Bronchial epithelial cell (primary cell): ENCODE measurements at places on chromosomes 12 and 14.

DNA sequence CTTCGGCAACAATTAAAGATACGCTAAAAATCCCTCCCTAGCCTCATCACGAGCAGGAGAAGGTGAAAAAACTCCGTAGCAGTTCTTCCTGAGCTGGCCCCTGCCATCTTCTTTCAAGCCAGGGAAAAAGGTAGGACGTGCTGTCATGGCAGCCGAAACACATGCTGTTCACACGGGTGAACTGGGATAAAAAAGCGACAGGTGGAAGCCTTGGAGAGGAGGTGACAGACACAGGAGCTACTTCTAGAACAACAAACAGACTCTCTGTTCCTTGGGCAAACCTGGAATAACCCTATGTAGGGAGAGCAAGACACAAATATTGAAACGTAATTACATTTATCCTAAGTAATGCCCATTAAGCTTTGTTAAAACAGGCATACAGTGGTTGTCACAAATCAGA lies 81.3 kb downstream of the KCNK10 start:
- no peak for DNase-seq

- DNase-seq, result no peak
These were observed 22.0 kb upstream of the VWF start for GRCh38 chr12:6146509-6146908.

GRCh38 chr12:48216785-48217184 lies 13.7 kb upstream of the OR10AD1 start:
- no peak for DNase-seq

DNA sequence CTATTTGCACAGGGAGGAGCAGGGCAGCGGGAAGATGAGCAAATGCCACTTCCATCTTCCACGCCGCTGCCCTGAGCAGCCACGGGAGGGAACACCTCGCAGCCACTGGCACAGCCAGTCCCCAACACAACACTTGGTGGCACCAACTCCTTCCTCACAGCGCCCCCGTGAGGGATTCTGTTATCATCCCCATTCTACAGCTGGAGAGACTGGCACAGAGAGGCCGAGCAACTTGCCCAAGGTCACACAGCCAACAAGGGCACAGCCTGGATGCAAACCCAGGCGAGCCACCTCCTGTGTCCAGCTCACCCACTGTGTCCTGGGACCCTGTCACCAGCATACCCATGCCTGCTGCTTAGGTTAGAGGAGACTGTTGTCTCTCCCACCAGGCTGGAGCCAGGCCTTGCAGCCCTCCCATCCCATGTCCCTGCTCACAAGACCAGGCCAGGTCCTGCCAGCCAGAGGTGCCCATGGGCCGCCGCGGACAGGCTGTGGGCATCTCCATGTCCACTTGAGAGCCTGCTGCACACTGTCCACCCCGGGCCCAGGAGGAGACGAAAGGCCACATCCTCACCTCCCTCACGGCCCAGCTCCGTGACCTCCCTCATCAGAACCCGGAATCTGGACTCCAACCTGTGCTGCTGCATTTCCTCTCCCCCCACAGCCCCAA lies 57.0 kb downstream of the NCOR2 start:
- DNase-seq, result no peak

DNA sequence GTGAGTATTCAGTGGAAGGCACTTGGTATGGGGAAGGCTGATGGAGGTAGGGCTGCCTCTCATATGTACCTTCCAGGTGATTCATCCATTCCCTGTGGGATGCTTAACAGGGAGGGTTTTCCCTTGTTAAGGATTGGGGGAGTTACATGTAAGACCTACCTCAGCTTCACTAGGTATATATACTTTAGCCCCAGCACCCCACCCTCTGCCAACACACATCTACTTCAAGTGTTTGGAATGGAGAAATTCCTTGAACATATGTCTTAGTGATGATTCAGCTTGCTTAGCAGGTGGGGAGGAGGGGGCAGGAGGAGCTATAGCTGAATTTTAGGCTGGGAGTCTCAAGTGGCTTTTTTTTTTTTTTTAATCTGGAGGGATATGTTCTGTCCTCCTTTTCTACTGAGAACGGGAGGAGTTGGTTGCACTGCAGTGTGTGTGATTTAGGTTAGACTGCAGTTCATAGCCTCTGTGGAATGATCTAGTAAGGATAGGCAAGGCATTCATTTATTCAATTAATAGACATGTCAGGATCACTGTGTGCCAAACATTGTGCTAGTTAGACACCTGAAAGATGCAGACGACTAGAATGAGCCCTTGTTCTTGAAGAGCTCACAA lies 1.7 kb downstream of the PIP4K2C start:
- DNase-seq, result peak; percentile 82

DNA sequence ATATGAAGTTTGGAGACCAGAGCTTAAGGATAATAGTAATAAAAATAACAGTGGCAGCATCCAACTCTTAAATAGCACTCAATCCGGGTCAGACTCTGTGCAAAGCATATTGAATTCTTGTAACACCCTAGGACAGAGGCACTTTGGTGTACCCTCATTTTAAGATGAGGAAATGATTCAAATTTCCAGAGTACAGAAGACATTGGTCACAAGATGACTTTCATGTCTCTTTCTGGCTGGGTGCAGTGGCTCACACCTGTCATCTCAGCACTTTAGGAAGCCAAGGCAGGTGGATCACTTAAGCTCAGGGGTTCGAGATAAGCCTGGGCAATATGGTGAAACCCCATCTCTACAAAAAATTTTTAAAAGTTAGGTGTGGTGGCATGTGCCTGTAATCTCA lies 235.8 kb downstream of the SLC15A4 start:
- DNase-seq, result no peak

GRCh38 chr12:51005671-51006070 lies 20.5 kb downstream of the SLC11A2 start:
- DNase-seq, result peak; percentile 26

GRCh38 chr14:101726954-101727302 lies 34.6 kb upstream of the PPP2R5C start:
- DNase-seq, result no peak

GRCh38 chr12:89439941-89440340 lies 84.7 kb downstream of the GALNT4 start:
- peak; percentile 49 for DNase-seq

- no peak for DNase-seq
These were observed 35.5 kb downstream of the ATF7 start for GRCh38 chr12:53590652-53591051.

DNA sequence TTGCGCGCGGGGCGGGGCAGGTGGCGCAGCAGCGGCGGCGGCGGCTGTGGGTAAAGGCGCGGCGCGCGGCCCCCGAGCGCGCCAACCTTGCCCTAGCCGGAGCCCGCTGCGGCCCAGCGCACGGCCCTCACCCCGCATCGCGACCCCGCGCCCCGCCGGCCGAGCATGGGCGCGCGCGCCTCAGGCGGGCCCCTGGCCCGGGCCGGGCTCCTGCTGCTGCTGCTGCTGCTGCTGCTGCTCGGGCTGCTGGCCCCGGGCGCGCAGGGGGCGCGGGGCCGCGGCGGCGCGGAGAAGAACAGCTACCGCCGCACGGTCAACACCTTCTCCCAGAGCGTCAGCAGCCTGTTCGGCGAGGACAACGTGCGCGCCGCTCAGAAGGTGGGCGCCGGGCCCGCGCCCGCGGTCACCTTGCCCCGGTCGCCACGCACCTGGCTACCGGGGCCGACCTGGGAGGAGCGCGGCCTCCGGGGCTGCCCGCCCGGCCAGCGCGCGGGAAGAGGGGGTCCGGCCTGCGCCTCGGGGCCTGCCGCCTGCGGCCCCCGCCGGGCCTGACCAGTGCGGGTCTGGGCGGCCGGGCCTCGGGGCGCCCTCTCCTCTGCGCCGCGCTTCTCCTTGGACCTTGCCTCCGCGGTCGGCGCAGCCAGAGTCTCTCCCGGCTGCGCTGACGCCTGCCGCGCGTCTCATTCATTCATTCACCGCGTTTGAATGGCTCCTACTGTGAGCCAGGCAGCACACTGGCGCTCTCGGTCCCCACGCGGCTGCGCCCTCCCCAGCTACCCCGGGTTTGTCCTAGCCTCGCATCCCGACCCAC lies at the start of gene BRI3BP:
BRI3BP (plus strand) TSS at position 20 of the 811 bp plus-strand sequence; CDS start at position 166, 146 bp downstream.
- peak; percentile 21 for DNase-seq

- no peak for DNase-seq
These were observed 2.2 kb downstream of the LRFN5 start for GRCh38 chr14:41608681-41609390.

- no peak for DNase-seq
These were observed 23.2 kb downstream of the MAPK1IP1L start for GRCh38 chr14:55074662-55075061.

GRCh38 chr14:61145903-61146481 lies 135.1 kb downstream of the TMEM30B start:
- peak; percentile 69 for DNase-seq

- DNase-seq, result peak; percentile 18
These were observed 227.1 kb downstream of the C12orf50 start for GRCh38 chr12:87801860-87802720.

GRCh38 chr12:66735275-66735674 lies 56.4 kb upstream of the GRIP1 start:
- DNase-seq, result no peak

DNA sequence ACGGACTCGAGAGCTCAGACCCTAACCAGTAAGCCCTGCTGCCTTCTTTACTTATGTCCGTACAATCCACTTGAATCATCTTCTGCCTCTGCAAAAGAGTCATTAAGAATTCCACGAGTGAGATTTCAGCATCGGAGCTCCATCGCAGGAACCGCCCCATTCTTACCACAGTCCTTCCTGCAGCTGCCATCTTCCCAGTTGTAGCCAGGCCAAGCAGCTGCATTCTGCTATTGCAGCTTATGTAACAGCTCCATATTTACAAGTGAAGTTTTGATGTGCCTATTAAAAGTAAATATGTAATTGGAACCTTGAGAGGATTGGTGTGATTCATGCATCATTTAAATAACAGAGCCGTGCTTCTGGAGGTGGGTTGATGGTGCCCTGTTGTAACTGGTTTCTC lies 157.4 kb downstream of the KICS2 start:
- no peak for DNase-seq

- DNase-seq, result no peak
These were observed 46.1 kb downstream of the MAPKAPK5 start for GRCh38 chr12:111887926-111888745.

- peak; percentile 72 for DNase-seq
These were observed 970 bp downstream of the CDH24 start for GRCh38 chr14:23056145-23056955.

- DNase-seq, result peak; percentile 71
These were observed 8.6 kb downstream of the PGF start for GRCh38 chr14:74946659-74947281.

- peak; percentile 7 for DNase-seq
These were observed 22.3 kb downstream of the SNW1 start for GRCh38 chr14:77738559-77739250.

- no peak for DNase-seq
These were observed 61.3 kb downstream of the DICER1 start for GRCh38 chr14:95095996-95096395.

DNA sequence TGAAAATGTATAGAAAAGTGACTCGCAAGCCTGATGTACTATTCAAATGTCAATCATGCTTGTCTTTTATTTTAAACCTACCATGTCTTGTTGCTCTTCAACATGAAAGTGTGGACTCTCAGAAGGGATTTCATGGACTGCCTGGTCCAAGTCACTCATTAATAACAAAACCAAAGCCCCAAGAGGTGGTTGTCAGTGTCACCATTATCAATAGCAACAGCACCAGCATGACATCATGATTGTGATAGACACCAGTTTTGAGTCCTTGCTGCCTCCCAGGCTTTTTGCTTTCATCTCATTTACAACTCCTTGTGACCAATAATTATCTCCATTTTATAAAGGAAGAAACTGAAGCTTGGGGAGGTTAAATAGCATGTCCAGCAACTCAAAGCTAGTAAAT lies 112.0 kb upstream of the TMPO start:
- DNase-seq, result no peak

GRCh38 chr14:54674046-54674741 lies 107.3 kb downstream of the SAMD4A start:
- no peak for DNase-seq

DNA sequence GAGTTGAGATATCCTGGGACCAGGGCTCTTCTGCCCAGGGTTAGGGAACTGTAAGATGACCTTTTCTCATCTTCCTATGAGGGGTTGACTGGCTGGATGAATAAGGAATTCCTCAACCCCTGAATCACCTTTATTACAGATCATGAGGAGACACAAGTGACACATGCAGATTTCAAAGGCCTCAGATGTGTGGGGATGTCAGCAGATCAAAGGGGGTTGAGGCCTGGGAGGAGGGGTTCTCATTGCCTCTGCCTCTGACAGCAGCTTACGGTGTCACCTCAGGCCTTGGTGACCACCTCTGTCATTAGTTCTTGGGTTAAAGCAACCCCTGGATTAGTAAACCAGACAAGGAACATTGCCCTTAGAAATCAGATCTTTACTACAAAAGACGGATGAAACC lies 2.1 kb upstream of the KRT72 start:
- DNase-seq, result peak; percentile 49

DNA sequence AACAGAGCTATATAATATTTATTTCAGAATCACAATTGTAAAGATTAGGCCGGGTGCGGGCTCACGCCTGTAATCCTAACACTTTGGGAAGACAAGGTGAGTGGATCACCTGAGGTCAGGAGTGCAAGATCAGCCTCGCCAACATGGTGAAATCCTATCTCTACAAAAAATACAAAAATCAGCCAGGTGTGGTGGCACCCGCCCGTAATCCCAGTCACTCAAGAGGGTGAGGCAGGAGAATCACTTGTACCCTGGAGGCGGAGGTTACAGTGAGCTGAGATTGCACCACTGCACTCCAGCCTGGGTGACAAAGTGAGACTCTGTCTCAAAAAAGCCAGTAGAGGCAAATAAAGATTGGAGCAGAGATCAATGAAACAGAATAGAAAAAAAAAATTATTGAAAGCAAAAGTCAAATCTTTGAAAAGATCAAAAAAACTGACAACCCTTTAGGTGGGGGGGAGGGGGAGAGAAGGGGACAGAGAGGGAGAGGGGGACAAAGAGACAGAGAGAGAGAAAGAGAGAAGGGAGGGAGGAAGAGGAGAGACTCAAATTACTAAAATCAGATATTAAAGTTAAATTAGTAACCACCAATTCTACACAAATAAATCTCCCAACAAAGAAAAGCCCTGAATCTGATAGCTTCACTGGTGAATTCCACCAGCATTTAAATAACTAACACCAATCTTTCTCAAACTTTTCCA lies 52.4 kb upstream of the AP4S1 start:
- no peak for DNase-seq

DNA sequence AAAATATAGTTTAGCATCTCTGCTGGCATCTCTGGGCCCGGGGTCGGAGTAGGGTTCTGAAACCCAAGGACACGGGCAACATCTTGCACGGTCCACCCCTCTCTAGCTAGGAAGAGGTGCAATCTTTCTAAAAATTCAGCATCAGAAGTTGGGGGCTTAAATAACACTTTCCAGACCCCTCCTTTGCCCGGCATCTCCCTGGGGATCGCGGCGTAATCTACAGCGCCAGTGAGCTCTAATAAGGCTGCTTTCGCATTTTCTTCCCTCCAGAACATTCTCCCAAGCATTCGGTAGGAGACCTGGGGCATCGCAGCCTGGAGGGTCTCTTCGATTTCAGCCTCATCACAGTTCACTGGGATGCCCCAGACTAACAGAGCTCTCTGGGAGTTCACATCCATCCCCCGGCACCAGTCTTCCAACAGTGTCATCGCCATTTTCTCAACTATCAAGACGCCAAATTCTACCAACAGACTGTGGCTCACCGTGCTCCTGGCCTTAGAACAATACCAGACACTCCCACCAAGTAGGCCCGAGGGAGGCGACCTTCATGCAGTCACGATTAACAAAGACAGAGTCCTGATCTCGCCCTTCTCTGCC lies 880 bp downstream of the PNMA1 start:
- no peak for DNase-seq
